Breast epithelium (tissue), 4 donors: ENCODE measurements at places on chromosomes 5 and 9.

DNA sequence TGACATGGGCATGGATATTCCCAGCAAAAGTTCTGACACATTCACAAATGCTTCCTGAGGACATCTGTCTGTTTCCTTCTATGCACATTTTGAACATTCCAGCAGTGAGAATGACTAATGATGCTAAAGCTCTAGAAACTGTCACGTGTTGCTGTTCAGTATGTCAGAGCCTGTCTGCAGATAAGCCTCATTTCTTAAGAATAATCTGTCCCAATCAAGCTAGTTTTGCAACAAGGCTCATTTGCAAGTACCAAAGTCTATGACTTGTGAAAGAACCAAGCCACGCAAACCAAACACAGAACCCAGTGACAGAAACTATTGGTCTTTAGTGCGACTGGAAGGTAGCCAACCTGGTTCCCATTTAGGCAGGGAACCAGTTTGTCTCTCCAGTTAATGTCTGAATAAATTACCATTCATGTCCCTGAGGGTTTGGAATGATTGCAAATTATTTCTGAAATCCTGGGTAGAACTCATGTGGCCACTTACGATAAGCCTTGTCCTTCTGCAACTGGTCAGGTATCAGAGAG is 178.5 kb downstream of the C9orf152 start:
- no peak for DNase-seq

DNA sequence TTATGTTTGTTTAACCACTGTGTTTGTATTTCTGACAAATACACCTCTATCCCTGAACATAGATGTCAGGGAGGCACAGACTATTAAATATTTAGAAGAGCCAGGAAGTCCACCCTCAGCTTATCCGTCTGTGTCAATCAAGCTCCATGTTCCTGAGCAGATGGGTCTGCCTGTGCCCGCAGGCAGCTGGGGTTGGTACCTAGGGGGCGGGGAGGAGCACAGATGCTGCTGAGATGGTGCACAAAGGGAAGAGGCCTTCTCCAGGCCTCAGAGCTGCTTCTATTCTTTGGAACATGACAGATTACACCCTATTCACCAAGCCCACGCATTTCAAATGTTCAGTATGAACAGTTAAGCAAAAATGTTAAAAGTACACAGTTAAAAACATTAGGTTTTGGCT is 142.1 kb downstream of the EPB41L4A start:
- DNase-seq: no peak

DNA sequence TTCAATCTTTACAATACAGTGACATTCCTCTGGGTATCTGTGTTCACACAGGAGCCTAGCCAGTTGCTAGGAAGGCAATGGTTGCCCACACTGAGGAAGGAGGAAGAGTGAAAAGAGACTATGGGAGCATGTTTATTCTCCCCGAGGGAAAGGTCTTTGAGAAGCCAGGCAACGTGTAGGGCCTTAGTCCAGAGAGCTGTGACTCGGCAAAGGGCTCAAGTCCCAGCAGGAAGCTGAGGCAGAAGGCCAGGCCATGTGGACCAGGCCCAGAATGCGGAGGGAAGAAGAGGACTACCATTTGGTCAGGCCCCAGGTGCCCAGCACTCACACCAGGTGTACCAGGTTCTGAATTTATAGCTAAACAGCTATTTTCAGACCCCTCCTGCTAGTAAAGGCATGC is 136.6 kb upstream of the DMAC1 start:
- DNase-seq: no peak

DNA sequence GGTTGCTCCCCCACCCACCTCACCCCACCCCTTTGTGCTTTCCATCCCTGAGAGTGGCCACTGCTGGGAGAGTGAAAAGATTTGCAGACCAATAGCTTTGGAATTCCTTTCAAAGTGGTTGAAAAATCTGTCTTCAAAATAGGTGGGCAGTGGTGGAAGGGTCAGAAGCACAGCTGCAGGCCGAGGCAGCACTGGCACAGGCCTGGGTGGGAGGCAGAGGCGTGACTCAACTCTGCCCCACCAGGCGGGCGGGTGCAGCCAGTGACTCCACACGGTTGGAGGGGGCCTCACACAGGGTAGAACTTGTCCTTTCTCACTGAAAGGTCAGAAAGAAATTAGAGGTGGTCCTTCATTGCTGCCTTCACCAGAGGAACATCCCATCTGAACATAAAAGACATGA is 214.9 kb upstream of the TBCA start:
- no peak for DNase-seq
